ENCODE measurements at places on chromosomes 1 and 21. TPM values are rescaled to one million over a fixed set of nuclear protein-coding genes. Genes with fewer than 3 reads are reported as not detected.

The TNFRSF4 gene
- total RNA-seq, result not detected

The MAN1A2 gene
- total RNA-seq, result 46.5 TPM

The CHI3L2 gene
- not detected for total RNA-seq

The LEPR gene
- 7.1 TPM for total RNA-seq

The LRRC3 gene
- 0.17 TPM for total RNA-seq

The CAMK2N1 gene
- total RNA-seq, result 5.4 TPM

The HEYL gene
- not detected for total RNA-seq

The BNIPL gene
- total RNA-seq, result 0.60 TPM

The S100A14 gene
- total RNA-seq, result not detected

The CD1C gene
- total RNA-seq, result not detected

The OR2T35 gene
- total RNA-seq, result not detected

The NTNG1 gene
- 3.4 TPM for total RNA-seq

The IGSF9 gene
- total RNA-seq, result 2.7 TPM

The CCT3 gene
- 676 TPM for total RNA-seq

The LIN28A gene
- total RNA-seq, result 0.86 TPM

DNA sequence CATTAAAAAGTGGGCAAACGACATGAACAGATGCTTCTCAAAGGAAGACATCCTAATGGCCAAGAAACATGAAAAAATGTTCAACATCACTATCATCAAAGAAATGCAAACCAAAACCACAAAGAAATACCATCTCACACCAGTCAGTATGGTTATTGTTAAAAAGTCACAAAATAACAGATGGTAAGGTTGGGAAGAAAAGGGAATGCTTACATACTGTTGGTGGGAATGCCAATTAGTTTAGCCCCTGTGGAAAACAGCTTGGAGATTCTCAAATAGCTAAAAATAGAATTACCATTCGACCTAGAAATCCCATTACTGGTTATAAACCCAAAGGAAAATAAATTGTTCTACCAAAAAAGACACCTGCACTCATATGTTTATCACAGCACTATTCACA is 369.4 kb downstream of the KCNH1 start:
- no peak for DNase-seq

- no peak for DNase-seq
These were observed 218.0 kb downstream of the DENND1B start for GRCh38 chr1:197557302-197557701.

DNA sequence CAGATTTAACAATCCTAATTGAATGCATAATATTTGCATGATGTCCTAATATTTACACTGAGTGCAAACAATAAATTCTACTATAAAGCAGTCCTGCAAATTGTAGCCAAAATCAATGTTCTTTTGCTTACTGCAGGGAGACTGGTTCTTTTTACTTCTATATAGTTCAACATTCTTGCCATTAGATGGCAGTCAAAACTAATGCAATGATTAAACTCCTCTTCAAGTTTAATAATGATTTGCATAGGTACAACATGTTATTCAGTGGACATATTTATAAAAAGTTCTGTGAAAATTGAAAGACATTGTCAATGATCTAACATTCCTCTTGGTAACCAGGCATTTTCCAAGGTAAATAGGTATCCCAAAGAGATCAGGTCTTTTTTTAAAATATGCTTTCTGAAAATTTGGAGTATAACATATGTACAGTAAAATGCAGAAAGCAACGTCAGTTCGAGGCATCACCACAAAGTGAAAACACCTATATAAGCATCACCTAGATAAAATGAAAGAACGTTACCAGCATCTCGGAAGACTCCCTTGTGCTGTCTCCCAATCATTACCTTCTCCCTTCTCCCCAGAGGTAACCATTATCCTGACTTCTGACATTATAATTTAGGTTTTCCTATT is 9.8 kb upstream of the FNBP1L start:
- no peak for DNase-seq

GRCh38 chr21:34997294-34997693 is 51.8 kb downstream of the RUNX1 start:
- DNase-seq, result no peak

DNA sequence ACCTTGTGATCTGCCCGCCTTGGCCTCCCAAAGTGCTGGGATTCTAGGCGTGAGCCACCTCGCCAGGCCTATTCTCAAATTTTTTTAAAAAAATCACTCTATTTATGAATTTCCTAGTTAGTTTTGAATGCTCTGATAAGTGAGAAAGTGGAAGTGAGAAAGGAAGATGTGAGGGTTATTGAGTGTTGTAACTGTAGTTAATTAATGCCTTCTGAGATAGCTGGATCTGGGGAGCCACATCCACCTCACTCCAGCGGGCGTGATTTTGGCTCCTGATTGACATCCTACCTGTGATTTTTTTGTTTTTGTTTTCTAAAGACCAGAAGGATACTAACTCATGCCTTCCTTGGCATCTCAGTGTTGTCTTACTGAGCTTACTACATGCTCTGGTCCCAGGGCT is 65.6 kb downstream of the ST3GAL3 start:
- DNase-seq, result no peak

DNA sequence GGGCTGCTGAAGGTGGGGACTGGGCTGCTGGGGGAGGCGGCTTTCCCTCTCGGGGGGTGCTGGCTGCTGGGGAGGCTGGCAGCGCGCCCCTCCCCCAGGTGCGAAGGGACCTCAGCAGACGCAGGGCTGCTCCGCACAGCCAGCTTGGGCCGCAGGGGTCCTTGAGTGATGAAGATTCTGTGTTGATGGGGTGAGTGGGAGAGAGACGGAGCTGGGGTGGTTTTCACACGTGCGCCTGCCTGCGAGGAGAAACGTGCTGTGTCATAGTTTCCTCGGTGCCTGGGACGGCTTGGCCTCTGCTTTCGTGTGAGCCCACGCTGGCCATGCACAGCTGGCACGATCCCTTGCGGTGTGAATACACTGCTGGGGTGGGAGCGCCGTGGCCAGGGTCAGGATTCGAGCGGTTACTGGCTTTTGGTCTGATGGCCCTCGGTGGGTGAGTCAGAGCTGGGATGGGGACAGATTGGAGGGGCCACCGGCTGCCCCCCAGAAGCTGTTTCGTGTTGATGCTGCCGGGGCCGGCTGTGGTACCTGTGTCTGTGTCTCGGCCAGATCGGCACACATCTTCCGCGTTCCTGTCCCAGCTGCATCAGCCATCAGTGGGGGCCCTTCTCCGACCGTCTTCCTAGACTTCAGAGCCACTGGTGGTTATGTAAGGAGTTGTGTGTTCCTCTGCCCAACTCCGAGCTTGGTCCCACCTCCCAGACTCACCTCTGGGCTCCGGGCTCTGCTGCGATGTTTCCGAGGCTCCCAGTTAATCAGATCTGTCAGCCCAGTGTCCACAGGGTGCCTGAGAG is 24.9 kb downstream of the PRKCZ start:
- DNase-seq, result no peak

- no peak for DNase-seq
These were observed 61.2 kb upstream of the TNR start for GRCh38 chr1:175804561-175804960.

DNA sequence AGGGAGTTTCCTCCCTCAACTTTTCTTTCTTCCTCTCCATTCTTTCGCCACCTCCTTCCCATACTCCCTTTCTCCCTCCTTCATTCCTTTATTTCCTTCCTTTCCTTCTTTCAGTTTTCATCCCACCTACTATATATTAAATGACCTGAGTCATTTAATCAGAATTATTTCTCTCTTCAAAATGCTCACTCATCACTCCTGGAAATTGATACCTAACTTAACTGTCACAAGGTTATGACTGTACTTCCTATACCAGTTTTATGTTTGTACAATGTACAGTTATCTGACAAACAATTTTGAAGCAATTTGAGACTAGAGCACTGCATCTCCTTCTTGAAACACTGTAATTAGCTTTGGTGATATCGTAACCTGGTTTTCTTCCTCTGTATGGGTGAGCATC is 41.4 kb downstream of the NEXN start:
- no peak for DNase-seq

GRCh38 chr1:26541816-26542711 is 12.5 kb downstream of the RPS6KA1 start:
- peak; percentile 50 for DNase-seq

- DNase-seq, result peak; percentile 3
These were observed 26.6 kb downstream of the POFUT2 start for GRCh38 chr21:45261093-45261492.

- DNase-seq, result no peak
These were observed 62.3 kb downstream of the PTGS2 start for GRCh38 chr1:186617926-186618325.

DNA sequence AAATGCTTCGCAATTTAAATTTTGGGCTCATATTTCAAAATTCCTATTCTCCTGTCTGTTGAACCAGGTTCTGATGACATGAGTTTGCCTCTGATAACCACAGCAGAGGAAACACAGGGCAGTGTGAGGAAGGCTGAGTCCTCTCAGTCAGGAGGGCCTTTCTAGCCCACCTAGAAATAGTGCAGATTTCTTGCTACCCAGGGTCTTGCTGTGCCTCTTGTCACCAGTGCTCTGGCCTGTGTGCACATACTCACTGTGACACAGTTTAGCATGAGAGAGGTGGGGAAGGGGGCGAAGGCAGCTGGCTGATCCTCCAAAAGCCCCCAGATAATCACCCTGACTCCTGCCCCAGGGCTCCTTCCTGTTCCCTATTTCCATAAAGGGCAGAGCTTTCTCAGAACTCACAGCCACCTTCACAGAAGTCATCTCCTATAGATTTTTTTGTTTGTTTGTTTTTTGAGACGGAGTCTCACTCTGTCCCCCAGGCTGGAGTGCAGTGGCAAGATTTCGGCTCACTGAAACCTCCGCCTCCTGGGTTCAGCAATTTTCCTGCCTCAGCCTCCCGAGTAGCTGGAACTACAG is 23.7 kb downstream of the ERRFI1 start:
- DNase-seq, result no peak

DNA sequence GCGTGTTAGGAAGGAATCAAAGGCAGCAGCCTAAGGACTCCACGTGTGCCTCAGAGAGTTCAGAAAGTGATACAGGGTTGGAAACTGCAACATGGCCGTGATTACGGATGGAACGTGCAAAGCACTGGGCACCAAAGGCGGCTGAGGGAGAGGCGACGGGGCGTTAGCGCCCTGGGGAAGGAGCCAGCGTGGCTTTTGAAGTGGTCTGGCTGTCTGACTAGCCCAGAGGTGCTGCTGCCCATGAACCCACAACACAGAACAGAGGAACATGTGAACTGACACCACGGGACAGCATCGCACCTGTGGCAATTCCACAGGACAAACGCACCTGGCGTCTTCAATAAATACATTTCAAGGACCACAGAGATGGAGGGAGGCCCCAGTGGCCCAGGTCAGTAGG is 18.0 kb upstream of the TMEM52 start:
- DNase-seq, result no peak

DNA sequence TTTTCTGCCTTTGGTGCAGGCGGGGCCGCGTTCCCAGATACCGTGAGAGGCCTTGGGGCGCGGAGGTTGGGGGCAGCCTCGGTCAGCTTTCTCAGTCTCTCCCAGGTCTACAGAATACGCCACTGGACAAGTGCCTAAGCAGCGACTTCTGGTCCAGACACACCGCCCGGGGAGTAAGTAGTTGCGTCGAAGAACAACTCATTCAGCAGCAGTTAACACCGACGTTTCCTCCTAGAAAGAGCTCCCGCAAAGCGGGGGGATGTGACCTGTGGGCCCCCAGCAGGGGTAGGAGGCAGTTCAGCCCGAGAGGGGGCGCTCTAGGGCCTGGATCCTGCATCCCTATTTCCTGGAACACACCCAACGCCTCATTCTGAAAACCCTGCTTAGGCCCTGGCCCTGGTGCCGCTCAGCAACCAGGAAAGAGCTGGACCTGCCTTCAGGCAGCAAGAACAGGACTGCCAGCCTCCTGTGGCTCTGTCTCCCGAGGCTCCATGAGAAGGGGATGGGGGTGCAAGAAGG is 6.5 kb upstream of the BARHL2 start:
- DNase-seq, result no peak

DNA sequence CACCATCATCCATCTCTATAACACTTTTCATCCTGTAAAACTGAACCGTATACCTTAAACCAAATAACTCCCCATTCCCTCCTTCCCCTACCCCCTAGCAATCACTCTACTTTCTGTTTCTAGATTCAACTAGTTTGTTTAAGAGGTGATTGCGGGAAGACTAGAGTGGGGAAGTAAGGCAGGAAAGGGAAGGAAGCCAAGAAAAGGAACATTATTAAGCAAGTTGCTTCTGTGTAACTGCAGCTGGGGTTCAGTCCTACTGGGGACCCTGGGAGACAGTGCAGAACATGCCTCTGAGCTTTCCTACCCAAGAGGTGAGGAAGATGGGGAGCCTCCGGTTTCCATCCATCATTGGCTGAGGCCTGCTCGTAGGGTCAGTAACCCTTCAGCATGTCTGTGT is 28.9 kb upstream of the H3-3A start:
- no peak for DNase-seq

DNA sequence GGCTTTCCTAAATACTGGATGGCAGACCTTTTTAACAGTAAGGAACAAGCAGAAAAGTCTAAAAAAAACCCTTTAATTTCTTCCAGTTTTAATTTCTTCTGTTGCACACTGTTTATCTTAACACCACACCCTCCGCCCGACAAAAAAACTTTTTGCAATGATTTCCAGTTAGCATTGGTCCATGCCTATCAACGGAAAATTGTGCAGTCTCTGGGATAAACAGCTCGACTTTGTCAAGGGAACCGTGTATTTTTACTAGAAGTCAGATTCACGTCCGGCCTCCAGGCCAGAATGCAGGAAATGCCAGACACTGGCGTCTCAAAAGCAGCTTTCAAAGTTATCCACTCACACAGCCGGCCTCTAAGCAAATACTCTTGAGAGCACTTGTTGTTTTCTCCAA is 378 bp upstream of the NUP210L start:
- DNase-seq, result peak; percentile 6

DNA sequence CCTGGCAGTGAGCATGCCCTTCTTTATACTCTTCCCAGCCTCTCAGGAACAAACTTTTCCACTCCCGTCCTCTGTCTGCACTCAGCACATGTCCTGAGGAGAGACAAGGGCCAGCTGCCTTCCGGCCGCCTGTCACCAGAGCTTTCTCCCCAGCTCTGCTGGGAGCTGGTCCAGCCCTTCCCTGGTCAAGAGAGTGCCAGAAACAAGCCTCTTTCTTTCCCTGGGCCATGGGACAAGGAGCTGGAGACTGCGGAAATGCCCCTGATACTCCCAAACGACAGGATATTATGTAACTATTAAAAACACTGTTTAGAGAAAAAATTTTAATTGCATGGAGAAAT is 10.4 kb downstream of the LAMB3 start:
- no peak for DNase-seq

DNA sequence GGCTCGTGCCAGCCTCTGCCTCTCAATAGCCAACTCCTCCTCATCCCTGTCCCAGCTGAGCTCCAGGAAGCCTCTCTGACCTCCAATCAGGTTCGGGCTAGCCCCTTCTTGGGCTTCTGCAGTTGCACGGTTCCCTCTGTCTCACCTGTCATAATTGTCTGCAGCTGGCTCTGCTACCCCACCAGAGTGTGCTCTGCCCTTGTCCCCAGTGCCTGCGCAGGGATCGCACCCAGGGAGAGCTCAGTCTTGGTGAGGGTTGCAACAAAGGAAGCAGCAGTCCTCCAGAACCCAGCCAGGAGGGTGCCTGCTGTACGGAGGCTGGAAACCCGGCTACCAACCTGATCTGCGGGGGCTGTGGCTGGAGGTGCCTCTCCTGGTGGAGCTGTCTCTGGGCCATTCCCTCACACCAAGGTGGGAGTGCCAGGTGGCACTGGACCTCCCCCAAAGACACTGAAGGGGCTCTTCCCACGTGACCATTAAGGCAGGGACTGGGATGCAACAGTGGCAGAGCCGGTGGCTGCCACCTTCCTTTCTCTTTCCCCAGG is 63.5 kb upstream of the DMRTB1 start:
- no peak for DNase-seq

GRCh38 chr1:25908161-25908560 is 1.9 kb upstream of the STMN1 start:
- no peak for DNase-seq

All from Daoy (cell line).